Dermis blood vessel endothelial cell (primary cell): ENCODE measurements at places on chromosomes 12 and 14. TPM values are rescaled to one million over a fixed set of nuclear protein-coding genes. Genes with fewer than 3 reads are reported as not detected.

The POTEG gene
- not detected in 2 replicates for total RNA-seq

The IL22 gene
- not detected in 2 replicates for total RNA-seq

The KRT80 gene
- 0.17 and 1.2 TPM in 2 replicates for total RNA-seq

The KRT2 gene
- not detected in 2 replicates for total RNA-seq

The EXOC3L4 gene
- total RNA-seq: not detected in 2 replicates

The DHRS2 gene
- total RNA-seq: 0.51 and 0.65 TPM in 2 replicates

The FOXG1 gene
- total RNA-seq: not detected in 2 replicates

The AICDA gene
- total RNA-seq: not detected in 2 replicates

The ARG2 gene
- total RNA-seq: 39.5 and 61.5 TPM in 2 replicates

The RILPL2 gene
- total RNA-seq: 3.8 and 4.1 TPM in 2 replicates

The GLIPR1 gene
- 2.0 and 5.4 TPM in 2 replicates for total RNA-seq

The RPGRIP1 gene
- 0.33 TPM in 1 of 2 replicates, not detected in the other for total RNA-seq

The RND1 gene
- total RNA-seq: 3.4 and 10.9 TPM in 2 replicates

The ASPG gene
- under 0.01 TPM in 1 of 2 replicates, not detected in the other for total RNA-seq

The CELA1 gene
- total RNA-seq: not detected in 2 replicates

The KDM2B gene
- 29.4 and 32.0 TPM in 2 replicates for total RNA-seq
